Activated B cell treated with CpG ODN at 0.5 μM for 24 hours (primary cell): ENCODE measurements at places on chromosomes 7 and 10. TPM values are rescaled to one million over a fixed set of nuclear protein-coding genes. Genes with fewer than 3 reads are reported as not detected.

Gene NANOS1
- total RNA-seq = 0.15 and 0.33 TPM in 2 replicates

Gene TMEM196
- total RNA-seq = not detected in 2 replicates

Gene MICU1
- total RNA-seq = 27.4 and 34.5 TPM in 2 replicates

Gene FBXL13
- total RNA-seq = 2.9 and 3.4 TPM in 2 replicates

GRCh38 chr7:5625938-5626337 is 155.5 kb downstream of the RNF216 start:
- H3K27ac ChIP-seq = no peak overlapping the region
- no peaks in the 10 kb centered on the region for H3K27me3 ChIP-seq
- H3K4me1 ChIP-seq = peaks cover 19% of the 10 kb centered on the region

DNA sequence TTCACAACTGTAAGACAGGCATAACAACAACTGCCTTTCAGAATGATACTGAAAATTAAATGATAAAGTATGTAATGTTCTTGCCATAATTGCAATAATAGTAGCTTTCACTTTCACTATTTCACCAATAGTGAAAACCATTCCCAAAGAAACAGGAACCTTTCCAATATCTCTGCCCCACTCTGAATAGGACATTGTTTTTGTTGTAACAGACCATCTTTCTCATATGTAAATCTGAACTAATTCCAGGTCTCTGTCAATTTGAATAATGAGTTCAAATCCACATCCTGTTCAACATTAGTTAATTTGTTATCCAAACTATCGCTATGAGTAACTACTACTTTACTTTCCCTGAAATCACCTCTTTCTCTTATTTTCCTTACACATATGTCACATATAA is 148.0 kb downstream of the LRRN3 start:
- peaks cover 16% of the 10 kb centered on the region for H3K4me1 ChIP-seq
- H3K4me3 ChIP-seq = no peak overlapping the region
- peaks cover 5% of the 10 kb centered on the region for H3K36me3 ChIP-seq
- H3K27me3 ChIP-seq = no peaks in the 10 kb centered on the region
- no peak overlapping the region for H3K27ac ChIP-seq
- DNase-seq = no peak

GRCh38 chr10:86254526-86255174 is 111.9 kb downstream of the GRID1 start:
- no peak for DNase-seq
- no peak overlapping the region for H3K4me3 ChIP-seq
- H3K27me3 ChIP-seq = peaks cover 11% of the 10 kb centered on the region
- no peaks in the 10 kb centered on the region for H3K4me1 ChIP-seq
- no peaks in the 10 kb centered on the region for H3K36me3 ChIP-seq
- no peak overlapping the region for H3K27ac ChIP-seq

DNA sequence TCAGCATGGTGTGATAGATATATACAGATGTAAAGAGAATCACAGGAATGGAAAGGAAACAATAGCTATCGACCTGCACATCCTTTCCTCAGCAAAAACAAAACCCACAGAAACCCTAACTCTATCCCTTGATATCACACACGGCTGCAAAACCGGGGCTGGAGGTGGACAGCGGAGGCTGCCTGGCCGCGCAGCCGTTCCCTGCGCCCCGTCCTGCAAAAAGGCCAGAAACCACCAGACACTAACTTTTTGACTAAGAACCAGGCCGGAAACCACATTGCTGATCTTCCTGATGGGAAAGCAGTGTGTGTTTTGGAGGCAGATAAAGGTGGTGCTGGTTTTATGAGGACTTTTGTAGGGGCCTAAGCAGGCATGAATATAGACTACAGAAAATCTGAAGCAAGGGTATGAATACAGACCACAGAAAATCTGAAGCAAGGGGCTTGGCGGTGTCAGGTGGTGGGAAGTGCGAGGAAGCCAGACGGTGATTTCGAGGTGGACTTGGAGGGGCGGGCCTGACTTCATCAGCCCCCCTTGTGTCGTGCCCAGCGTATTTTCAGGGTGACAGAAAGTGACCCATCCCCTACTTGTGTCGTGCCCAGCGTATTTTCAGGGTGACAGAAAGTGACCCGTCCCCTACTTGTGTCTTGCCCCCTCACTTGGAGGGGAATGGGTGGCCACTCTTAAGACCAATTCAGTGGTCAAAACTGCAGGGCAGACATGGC is 123.3 kb downstream of the WDR37 start:
- DNase-seq = peak; percentile 9
- no peak overlapping the region for H3K4me3 ChIP-seq
- H3K27ac ChIP-seq = no peak overlapping the region
- no peaks in the 10 kb centered on the region for H3K4me1 ChIP-seq
- H3K27me3 ChIP-seq = peaks cover 3% of the 10 kb centered on the region
- no peaks in the 10 kb centered on the region for H3K36me3 ChIP-seq

DNA sequence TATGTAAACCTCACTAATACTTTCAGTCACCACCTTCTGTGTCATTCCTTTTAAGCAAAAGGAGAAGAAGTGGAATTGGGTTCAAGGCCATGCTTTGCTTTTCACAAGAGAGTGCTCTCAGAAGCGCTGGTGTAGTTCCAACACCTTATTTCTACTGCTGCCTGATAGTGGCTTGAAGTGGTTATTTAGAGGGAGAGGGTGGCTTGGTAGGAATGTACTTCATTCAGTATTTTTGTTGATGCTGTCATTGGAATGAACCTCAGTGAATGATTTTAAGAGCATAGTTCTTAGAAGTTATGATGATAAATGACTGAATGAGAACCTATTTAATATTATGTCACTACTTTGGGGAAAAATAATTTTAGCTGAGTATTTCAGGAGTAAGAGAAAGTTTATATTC is 396.7 kb downstream of the EXOC4 start:
- H3K36me3 ChIP-seq = no peaks in the 10 kb centered on the region
